ENCODE measurements at places on chromosomes 13 and 19.
A peak's percentile ranks its signal among the peaks of the same experiment; 100 is the strongest.

GRCh38 chr19:13926715-13927114 lies 11.5 kb downstream of the PODNL1 start:
- DNase-seq = no peak

GRCh38 chr19:47305309-47305751 lies 4.3 kb upstream of the C5AR1 start:
- peak; percentile 46 for DNase-seq

DNA sequence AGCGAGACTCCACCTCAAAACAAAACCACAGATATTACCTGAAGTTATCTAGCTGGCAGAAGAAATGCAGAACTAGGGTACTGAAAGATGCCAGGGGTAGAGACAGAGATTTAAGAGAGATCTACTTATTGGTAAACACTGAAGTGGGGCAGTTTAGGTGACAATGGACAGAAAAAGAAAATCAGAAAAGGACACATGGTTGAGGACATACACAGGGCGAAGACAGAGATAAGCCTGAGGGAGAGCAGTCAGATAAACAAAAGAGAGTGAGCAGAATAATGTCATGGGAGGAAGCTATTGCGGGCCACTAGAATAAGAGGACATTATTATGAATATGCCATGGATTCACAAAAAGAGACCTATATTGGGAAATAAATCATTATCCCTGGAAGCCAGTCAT lies 3.3 kb downstream of the NEK5 start:
- no peak for DNase-seq

DNA sequence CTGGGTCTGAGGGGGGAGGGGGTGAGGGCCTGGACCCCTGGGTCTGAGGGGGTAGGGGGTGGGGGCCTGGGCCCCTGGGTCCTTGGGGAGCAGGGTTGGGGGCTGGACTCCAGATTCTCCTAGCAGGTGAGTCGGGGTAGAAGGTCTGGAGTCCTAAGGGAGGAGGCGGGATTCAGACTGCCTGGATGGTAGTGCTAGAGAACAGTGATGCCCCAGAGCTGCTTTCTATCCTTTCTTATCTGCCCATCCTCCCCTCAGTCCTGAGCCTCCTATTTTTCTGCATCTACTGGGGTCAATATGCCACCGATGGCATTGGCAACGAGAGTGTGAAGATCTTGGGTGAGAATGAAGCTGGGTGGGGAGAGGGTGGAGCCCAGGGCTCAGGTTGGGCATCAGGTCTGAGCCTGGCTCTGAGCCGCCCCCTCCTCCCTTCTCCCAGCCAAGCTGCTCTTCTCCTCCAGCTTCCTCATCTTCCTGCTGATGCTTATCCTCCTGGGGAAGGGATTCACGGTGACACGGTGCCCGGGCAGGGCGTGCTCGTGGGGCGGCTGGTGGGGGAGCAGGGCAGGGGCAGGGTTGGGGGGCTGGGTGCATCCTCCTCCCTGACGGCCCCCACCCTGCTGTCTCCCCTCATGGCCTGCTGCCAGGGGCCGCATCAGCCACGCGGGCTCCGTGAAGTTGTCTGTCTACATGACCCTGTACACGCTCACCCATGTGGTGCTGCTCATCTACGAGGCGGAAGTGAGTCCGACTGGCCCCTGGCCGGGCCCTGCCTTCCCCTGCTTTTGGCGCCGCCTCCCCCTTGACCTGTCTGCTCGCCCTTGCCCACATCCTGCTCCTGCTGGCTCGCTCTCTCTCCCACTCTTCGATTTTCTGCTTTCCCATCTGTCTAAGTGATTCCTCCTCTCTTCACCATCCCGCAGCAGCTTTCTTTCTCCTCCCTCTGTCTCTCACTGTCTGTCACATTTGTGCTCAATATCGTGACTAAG lies 3.4 kb downstream of the TMEM145 start:
- DNase-seq = peak; percentile 82

DNA sequence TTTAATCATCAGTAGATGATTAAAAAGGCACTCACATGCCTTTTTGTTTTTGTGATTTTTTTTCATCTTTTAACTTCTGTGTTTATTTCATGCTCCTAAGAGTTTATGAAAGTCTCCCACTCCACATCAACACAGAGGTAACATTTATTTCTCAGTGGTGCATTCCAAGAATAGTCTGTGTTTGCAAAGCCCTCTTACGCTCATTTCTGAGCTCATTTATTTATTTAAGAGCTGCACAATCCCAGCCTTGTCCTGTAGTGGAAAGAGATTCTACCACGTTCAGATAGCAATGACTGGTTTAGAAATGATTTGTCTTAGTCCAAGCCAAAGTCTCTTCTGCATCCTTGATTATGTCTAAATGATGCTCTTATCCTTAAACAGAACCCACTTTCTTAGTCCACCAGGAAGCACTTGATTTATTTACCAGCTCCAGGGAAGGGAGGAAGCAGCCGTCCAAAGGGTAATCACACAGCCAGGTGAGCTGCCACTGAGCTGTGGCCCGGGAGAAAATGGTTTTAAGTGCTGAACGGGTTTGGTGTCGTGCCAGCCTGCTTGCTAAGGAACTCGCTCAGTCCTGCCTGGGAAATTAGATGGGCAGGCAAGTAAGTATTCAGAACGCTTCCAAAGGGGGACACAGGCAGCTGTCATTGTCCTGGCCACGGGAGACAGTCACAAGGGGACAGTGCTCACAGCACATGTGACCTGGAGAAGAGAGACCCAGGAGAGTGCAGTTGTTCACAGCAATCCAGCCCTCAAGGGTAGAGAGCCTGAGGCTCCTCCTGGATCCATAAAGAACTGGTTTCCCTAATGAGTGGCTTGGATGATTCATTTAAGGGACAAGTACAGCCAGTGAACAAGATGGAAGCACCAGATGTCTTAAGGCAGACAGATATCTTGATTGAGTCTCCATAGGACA lies 131.8 kb upstream of the WASF3 start:
- DNase-seq = no peak

DNA sequence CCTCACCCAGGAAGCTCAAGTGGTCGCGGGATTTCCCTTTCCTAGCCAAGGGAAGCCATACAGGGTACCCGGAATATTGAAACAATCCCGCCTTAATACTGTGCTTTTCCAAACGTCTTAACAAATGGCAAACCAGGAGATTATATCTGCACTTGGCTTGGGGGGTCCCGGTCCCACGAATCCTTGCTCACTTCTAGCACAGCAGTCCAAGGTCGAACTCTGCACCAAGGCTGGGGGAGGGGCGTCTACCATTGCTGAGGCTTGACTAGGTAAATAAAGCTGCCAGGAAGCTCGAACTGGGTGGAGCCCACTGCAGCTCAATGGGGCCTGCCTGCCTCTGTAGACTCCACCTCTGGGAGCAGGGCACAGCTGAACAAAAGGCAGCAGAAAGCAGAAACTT lies 1644.8 kb downstream of the PCDH9 start:
- no peak for DNase-seq

- DNase-seq = no peak
Measured at GRCh38 chr13:107753748-107754147, 461.6 kb downstream of the LIG4 start.

- no peak for DNase-seq
Measured at GRCh38 chr19:53819861-53820260, 4.3 kb downstream of the NLRP12 start.

DNA sequence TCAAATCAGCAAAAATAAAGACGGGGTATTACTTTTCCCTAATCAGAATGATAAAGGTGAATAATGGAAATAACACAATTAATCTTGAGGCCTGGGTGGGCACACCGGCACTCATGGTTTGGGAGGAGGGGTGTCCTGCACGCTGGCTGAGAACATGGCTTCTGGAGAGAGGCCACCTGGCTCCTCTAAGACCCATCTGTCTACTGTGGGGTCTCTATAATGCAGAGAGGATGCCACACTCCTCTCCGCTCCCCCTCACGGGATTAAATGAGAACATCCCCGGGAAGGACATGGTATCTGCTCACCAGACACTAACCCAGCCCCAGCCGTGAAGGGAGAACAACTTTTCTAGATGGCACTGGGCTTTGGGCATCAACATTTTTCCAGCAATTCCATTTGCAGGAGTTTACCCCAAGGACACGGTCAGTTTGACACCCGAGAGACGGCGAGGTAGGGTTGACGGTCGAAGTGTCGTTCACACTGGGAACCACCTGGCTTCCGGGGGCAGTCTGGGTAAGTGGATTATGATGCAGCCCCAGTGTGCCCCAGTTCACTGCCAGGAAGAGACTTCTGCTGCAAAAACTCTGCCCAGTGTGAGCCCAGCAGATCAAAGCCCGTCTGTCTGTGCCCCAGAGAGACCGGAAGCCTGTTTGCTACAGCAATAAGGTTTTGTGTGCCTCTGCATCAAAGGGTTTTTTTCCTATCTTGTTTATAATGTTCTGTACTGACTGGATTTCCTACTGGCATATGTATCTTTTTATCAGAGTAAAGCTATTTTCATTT lies 56.6 kb downstream of the CEBPG start:
- no peak for DNase-seq

DNA sequence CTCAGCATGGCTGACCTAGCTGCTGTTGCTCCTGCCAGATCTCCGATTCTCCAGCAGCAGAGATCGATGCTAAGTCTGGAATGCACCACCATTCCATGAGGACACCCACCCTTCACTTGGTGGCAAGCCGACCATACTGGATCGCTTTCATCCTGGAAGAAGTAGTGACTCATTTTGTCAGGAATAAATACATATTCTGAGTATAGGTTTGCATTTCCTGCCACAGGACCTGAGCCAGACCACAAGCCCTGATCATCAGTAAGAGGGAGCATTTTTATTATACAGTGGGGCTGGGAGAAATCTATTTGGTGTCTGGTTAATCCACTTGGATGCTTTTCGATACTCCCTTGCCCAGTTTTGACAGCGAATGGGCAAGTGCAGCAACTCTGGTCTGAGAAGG lies 10.9 kb upstream of the KCTD15 start:
- DNase-seq = no peak

GRCh38 chr13:49893591-49893990 lies 42.5 kb downstream of the SPRYD7 start:
- DNase-seq = no peak

DNA sequence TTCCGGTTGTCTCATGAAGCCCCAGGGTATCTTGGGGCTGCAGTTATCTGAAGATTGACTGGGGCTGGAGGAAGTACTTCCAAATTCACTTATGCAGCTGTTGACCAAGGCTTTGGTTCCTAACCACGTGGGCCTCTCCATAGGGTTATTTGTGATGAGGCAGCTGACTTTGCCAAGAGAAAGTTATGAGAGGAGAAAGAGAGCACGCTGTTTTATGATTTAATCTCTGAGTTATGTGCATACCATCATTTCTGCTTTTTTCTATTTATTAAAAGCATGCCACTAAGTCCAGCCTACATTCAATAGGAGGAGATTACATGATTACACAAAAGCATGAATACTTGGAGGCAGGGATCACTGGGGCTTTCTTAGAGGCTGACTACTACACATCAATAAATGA lies 215.5 kb downstream of the NHLRC3 start:
- DNase-seq = no peak

DNA sequence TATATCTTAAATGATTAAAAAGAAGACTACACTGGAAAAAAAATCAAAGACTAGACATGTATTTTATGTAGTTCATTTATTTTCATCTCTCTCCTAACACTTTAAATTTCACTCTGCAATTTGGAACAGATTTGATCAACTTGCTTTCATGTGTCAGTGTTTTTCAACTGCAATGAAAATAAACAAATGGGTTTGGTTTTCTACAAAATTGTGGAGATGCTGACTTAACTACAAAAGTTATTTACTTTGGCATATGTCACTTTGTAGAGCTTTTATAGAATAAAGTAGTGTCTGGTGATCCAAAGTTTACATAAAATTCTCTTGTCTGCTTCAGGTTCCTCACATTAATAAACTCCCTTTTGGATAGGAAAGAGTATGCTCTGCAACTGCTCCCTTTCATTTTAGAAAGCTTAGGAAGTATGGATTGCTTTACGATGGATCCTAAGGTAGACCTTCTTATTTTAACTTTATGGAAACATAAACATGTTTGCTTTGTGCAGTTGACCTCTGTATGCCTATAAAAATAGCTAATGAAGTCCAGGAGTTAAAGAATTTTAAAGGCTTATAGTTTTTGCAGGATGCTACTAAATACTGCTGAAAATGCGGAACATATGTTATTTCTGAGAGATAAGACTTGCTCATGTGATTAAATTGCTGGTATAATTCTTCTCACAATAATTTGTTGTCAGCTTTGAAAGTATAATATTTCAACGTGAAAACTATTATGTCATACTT lies 815.9 kb downstream of the PCDH9 start:
- no peak for DNase-seq

DNA sequence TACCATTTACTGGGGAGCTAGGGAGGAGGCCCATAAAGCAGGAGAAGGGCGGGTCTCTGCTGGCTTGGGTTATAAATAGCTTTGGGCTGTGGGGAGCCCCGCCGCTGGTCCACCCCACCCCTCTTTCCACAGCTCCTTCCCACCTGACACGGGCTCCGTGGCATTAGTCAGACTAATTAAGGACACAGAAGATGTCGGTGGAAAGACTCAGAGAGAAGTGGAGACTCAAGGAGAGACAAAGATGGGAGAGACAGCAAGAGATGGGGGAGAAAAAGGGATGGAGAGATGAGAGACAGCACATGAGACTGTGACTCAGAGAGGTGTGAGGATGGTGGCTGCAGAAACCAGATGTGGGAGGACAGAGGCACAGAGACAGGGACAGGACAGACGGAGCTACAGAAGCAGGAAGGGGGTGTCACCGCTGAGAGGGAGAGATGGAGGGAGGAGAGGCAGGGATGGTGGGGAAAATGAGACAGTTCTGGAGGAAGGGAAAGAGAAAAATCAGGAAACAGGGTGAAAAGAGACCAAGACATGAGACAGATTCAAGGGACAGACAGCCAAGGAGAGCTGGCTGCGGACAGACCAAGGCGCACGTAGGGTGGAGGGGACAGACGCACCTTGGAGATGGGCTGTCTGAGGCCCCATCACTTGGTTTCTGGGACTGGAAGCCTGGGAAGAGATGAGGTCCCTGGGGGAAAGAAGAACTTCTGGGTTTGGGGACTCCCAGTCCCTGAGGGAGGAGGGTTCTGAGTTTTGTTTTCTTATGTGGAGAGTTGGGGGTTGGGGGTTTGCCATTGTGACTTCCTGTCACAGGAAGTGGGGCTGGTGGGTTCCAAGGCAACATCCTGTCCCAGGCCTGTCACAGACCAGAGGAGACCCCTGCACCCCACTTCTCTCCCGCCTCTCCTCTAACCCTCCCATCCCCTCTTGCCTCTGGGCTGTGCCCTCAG lies 4.1 kb downstream of the ARHGEF1 start:
- no peak for DNase-seq

DNA sequence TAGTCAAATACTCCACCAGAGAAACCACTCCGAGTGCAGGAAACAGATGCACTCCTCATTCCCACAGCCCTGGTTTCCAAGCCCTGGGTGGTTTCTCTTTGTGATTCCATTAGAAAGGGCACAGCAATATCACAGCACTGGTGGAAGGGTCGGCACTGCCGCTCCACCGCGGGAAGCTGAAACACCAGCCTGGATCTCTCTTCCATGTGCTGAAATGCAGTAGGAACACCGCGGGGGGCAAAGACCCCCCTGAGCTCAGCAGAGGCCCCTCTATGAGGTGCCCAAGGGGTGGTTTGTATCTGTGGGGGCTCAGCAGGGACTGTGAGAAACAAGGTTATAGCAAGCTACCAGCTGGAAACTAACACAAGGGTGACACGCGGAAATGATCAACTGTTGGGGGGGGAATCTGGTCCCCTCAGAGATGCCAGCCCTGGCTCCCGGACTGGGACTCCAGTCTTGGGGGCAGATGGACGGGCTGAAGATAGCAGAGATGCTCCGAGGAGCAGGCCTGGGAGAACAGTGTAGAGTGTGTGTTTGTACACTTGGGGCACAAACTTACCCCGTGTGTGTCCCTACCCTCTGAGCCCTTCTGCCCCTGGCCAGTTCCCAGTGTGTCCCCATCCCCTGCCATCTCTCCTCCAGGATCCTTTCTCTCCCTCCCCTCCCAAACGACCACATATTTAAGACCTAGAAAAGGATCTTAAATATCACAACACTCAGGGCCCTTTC lies 1.8 kb downstream of the ZFR2 start:
- DNase-seq = no peak

Data from H54 (cell line).